ENCODE measurements at places on chromosomes 6 and 20.
A peak's percentile ranks its signal among the peaks of the same experiment; 100 is the strongest.

- DNase-seq, result no peak
These were observed 729 bp downstream of the ATG5 start for GRCh38 chr6:106324726-106325335.

GRCh38 chr6:7594579-7595125 lies 4.7 kb downstream of the SNRNP48 start:
- DNase-seq, result no peak

DNA sequence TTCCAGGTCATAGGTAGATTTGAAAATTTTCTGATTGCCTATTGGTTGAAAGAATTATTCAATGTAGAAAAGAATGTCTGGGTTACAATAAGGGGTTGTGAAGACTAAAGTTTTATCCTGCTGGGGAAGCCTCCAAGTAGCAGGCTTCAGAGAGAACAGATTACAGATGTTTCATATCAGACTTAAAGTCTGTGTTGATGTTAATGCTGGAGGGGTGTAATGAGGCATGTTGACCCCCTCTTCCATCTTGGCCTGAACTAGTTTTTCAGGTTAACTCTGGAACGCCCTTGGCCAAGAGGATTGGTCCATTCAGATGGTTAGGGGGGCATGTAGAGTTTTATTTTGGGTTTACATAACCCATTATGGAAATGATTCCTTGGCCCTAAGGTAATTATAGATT lies 356.2 kb downstream of the UTRN start:
- no peak for DNase-seq

DNA sequence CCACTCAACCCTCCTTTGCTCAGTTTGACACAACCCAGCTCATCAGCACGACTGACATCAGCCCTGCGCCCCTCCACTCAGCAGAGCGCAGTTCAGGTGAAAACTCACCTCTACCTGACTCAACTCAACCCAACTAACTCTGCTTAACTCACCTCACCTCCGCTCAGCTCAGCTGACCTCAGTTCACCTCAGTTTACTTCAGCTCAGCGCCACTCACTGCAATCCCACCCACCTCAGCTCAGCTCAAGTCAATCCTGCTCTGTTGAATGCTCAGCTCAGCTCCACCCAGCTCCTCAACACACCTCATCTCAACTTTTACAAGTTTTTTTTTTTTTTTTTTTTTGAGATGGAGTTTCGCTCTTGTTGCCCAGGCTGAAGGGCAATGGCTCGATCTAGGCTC lies 39.6 kb downstream of the CEBPB start:
- DNase-seq, result no peak

DNA sequence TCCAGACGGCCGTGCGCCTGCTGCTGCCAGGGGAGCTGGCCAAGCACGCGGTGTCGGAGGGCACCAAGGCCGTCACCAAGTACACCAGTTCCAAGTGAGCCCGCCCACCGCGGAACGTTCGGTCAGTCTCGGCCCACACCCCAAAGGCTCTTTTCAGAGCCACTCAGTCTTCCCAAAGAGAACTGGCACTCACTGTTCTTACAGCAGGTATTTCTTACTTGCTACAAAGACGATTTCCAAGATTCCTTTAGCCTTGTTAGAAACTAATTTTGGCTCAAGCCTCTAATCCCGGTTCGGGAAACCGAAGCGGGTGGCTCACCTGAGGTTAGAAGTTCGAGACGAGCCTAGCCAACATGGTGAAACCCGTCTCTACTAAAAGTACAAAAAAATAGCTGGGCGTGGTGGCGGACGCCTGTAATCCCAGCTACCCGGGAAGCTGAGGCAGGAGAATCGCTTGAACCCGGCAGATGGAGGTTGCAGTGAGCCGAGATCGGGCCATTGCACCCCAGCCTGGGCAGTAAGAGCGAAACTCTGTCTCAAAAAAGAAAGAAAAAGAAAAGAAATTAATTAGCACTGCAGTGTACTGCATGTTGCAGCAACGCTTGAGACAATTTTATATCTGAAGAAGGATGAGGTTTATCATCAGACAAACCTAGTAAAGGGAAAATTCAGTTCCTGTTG lies 73.1 kb downstream of the OR2B2 start:
- no peak for DNase-seq

DNA sequence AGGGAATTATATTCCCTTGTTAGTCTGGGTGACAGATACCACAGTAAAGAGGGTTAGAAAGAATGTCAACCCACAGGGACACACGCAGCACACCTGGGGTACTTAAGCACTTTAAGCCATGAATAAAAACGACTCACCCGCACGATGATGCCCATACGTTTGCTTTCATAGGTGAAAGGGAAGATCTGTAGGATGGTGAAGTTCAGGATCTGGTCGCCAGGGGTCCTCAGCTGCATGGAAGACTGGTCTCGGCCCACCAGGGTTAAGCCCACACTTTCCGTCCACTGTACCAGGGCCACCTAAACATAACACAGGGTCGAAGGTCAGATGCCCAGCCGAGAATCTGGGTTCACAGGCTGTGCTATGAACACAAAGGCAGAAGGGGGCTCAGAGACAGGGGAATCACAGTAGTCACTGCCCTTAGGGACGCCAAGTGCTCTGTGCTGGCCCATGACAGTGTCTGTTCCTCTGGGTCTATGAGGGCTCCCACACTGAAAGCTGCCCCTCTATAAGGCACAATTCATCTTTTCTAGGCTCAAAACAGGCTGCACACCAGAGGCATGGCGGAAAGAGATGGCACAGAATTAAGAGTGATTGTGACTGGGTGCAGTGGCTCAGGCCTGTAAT lies 96.8 kb upstream of the NFATC2 start:
- DNase-seq, result peak; percentile 85

DNA sequence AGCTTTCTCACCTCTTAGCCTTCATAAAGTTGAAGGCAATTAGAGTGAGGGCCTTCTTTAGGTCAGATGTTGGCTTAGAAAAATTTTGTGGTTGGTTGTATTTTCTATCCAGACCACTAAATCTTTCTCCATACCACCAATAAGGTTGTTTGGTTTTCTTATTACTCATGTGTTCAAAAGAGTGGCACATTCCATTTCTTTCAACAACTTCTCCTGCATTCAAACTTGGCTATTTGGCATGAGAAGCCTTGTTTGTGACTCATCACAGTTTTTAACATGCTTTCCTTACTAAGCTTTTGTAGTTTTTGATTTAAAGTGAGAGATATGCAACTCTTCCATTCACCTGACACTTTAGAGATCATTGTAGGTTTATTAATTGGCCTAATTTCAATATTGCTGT lies 949.6 kb downstream of the TBC1D32 start:
- DNase-seq, result no peak

- peak; percentile 88 for DNase-seq
These were observed 17.7 kb upstream of the CCDC167 start for GRCh38 chr6:37517411-37517812.

DNA sequence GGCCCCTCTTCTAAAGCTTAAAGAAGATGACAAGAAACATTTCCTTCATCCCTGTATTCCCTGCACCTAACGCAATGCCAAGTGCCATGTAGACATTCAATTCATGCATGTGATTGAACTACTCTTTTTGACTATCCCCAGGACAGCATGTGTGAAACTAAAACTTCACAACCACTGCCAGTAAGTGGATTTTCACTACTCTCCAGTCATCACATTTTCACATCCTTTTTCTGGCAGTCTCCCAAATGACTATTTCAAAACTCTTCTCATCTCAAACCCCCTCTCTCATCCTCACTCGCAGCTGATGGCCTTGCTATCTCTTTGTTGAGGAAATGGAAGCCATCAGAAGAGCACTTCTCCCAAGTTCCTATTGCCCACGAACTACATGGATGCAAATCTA lies 122.6 kb downstream of the OPRM1 start:
- no peak for DNase-seq
